ENCODE measurements at places on chromosomes 5 and 9.

GRCh38 chr5:143188692-143189091 lies 214.8 kb downstream of the NR3C1 start:
- no peak for DNase-seq

DNA sequence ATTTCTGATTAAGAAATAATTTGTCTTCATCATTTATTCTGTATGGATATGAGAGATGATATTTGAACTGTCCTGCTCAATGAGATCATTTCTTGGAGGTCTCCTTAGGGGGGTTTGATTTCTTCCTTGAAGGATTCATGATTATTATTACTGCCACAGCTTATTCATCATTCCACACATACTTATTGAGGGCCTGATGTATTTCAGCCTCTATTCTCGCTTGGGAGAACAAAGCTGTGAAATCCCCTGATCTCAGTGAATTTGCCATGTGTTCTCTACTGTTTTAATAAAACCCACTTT lies 36.9 kb downstream of the PARP8 start:
- no peak for DNase-seq

GRCh38 chr9:113957351-113957750 lies 81.2 kb downstream of the ZNF618 start:
- DNase-seq, result no peak

DNA sequence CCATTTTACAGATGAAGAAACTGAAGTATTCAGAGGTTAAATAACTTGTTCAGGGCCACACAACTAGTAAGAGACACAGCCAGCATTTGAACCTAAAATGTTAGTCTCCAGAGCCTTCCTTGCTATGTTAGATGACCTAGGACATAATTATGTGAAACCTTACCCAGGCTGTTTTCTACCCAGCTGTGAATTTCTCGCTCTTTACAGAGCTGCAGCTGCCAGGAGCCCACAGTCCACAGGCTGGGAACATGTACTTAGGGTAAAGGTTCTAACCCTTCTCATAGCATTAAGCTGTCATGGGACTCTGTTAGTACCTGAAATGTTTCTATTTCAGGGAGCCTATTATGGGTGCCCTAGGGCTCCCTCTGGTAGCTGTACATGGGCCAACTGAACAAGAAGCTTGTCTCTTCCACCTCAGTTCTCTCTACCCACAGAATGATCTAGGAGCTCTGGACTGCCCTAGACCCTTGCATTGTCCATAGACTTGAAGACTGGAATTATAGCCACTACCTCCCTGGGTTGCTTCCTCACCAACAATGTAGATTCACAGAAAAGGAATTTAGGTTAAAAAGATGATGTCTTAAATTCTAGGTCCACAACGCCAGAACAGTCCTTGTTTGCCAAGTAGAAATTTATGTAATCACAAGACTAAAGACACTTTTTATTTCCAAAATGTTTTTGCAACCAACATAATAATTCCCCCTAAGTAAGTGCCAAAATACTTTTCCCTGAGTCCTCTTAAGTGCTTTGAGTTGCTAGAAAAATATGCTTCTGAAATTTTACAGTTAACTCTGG lies 262.9 kb downstream of the PIK3R1 start:
- DNase-seq, result no peak

DNA sequence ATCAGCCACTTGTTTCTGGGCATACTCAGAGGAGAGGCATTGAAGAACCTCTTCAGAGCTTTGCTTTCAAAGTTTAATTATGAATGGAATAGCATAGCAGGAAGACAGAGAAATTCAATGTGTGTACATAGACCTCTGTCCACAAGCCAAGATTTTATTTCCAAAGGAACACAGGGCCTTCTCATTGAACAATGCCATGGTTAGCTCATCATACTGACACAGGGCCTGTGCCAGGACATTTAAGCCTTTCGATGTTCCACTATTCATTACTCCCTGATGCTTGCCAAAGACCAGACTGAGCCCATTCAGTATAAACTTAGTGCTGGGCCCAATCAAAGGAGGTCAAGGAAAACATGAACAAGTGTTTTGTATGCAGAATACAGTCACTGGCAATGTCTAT lies 280.8 kb downstream of the FBXL17 start:
- DNase-seq, result no peak

GRCh38 chr5:174259696-174260420 lies 214.4 kb downstream of the NSG2 start:
- DNase-seq, result no peak

GRCh38 chr5:137564398-137564961 lies 65.4 kb upstream of the SPOCK1 start:
- no peak for DNase-seq

- DNase-seq, result no peak
These were observed 85.6 kb downstream of the PSD2 start for GRCh38 chr5:139881143-139881733.

- no peak for DNase-seq
These were observed 544.4 kb downstream of the EFNA5 start for GRCh38 chr5:107126341-107126740.

- DNase-seq, result peak; percentile 55
These were observed 432 bp downstream of the HSPA9 start for GRCh38 chr5:138574744-138575193.

DNA sequence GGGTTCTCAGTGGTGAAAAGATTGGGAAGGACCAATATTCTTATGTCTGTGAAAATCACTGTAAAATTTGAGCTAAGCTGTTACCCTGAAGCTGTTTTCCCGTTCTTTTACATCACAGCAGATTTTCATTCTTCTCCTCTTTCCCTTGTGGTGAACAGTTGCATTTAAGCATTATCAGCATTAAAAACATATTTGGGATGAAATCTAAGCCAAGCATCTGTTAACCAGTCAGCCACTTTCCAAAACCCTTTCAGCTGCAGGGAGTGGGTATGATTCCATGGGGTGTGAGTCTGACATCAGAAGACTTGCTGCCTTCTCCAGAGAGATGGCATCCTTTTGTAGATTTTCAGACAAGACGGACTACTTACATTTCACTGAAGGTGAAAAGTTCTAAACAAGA lies 97.2 kb downstream of the TRIO start:
- no peak for DNase-seq

GRCh38 chr9:14989811-14990210 lies 79.6 kb upstream of the FREM1 start:
- DNase-seq, result no peak

- no peak for DNase-seq
These were observed at the start of gene CAPSL for GRCh38 chr5:35938568-35939227. CAPSL (minus strand) TSS chr5:35938622; CDS start chr5:35921120, 17,502 bp downstream.

- DNase-seq, result no peak
These were observed 134.2 kb upstream of the RASGRF2 start for GRCh38 chr5:80825786-80826460.

- no peak for DNase-seq
These were observed 2.0 kb downstream of the MYO10 start for GRCh38 chr5:16934123-16934522.

GRCh38 chr5:38494763-38495162 lies 61.7 kb downstream of the LIFR start:
- DNase-seq, result no peak

GRCh38 chr5:134545070-134545868 lies 19.8 kb downstream of the JADE2 start:
- DNase-seq, result no peak

DNA sequence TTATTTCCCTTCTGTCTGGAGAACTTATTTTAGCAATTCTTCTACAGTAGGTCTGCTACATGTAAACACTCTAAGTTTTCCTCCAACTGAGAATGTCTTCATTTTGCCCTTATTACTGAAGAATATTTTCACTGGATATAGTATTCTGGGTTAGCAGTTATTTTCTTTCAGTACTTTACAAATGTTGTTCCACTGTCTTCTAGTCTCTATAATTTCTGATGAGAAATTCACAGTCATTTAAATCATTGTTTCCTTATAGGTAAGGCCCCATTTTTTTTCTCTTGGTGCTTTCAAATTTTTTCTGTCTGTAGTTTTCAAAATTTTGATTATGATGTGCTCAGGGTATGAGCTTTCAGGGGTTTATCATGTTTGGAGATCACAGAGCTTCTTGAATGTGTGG lies 30.8 kb downstream of the MGAT1 start:
- DNase-seq, result no peak

- no peak for DNase-seq
These were observed 101.7 kb downstream of the ZNF354C start for GRCh38 chr5:179161901-179162300.

- no peak for DNase-seq
These were observed 2.1 kb upstream of the RFESD start for GRCh38 chr5:95644351-95645042.

DNA sequence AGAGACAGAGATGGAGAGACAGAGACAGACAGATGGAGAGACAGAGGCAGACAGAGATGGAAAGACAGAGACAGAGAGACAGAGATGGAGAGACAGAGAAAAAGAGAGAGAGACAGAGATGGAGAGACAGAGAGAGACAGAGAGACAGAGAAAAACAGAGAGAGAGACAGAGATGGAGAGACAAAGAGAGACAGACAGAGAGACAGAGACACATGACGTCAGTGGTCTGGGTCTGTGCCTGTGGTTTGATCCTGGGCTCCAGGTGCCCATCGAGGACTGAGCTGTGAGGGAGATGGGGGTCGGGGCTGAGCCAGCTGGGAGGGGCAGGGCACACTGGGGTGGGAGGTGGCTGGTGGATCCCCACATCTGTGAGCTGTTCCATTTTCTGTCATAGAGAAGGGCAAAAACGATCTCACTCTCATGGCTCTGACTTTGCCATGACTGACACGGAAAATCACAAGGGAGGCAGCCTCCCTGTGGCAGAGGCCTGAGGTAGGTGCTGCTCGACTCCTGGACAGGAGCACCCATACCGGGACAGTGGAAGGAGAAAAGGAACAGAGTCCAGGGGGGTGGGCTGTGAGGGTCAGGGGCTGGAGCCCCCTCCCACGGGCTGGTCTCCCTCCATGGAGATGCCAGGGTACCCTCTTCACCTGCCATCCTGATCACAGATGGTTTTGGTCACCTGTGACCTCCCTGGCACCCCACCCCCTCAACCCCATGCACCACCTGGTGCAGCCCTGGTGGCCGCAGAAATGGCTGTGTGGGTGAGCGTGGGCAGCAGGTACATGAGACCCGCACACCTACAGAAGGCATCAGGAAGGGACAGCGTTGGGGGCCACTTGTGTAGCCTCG lies 28.8 kb downstream of the GLT6D1 start:
- DNase-seq, result no peak

- no peak for DNase-seq
These were observed 32.7 kb downstream of the FAM13B start for GRCh38 chr5:138000102-138000723.

GRCh38 chr5:4537489-4537888 lies 602.6 kb upstream of the ADAMTS16 start:
- DNase-seq, result no peak

- DNase-seq, result no peak
These were observed 29.5 kb downstream of the TSC1 start for GRCh38 chr9:132914924-132915323.

DNA sequence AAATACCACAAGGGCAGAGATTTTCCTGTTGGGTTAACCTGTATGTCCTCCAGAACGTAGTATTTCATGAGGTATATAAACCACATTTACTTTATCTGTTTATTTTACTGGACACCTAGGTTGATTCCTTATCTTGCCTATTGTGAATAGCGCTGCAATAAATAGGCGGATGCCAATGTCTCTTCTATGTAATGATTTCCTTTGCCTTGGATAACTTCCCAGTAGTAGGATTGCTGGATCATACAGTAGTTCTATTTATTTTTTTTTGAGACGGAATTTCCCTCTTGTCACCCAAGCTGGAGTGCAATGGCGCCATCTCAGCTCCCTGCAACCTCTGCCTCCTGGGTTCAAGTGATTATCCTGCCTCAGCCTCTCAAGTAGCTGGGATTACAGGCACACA lies 15.6 kb upstream of the TUT7 start:
- no peak for DNase-seq

Measured in activated CD4-positive, CD25-positive, alpha-beta regulatory T cell (primary cell).